ENCODE measurements at places on chromosomes 7 and 10.

- no peak for DNase-seq
Measured at GRCh38 chr7:233249-234035, 41.1 kb downstream of the FAM20C start.

DNA sequence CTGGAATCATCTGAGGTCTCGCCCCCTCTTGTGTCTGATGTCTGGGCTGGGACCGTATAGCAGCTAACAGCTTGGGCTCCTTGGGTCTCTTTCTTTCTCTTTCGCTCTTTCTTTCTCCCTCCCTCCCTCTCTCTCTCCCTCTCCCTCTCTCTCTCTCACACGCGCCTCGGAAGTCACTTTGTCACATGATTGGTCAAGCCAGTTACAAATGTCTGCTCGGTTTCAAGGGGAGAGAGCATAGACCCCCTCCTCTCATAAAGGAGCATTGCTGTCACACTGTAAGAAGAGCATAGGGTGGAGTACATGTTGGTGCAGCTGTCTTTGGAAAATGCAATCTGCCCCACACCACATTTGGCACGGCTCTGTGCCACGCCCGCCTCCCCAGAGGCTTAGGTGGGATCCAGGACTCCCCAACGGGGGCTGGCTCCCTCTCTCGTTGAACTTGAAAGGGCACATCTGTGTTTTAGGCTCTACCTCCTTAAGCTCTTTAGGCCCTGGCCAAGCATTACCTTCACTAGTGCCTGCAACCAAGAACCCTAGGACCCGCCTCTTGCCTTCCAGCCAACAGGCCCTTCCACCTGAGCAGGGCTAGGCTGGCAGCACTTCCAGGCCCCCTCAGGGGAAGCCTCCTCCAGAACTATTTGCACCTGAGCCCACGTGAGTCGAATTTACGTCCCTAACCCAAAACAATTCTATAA is 61.9 kb upstream of the CACUL1 start:
- no peak for DNase-seq

DNA sequence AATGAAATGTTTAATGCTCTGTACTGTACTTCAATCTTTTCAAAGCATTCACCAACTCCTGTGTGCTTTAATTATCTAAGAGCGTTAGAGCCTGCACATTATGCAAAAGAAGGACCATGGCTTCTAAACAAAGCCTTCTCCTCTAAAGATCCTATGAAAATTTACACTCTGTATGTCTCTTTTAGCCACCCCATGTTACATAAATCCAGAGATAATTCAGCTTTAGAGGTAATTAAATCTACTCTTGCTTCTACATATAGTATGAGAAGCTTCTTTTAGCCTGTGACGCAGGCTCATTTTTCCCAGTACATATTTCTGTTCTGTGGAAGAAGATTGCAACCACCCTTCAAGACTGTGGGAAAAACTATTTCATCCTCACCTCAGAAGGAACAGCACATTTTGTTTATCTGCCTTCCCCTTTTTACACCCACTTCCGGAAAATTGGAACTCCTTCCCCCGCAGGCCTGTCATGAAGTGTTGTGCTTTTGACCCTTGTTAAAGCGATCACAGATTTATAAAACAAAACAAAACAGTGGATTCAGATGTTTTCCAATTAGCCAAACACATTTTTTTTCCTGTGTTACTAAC is 8.1 kb upstream of the TAS2R16 start:
- DNase-seq = no peak

DNA sequence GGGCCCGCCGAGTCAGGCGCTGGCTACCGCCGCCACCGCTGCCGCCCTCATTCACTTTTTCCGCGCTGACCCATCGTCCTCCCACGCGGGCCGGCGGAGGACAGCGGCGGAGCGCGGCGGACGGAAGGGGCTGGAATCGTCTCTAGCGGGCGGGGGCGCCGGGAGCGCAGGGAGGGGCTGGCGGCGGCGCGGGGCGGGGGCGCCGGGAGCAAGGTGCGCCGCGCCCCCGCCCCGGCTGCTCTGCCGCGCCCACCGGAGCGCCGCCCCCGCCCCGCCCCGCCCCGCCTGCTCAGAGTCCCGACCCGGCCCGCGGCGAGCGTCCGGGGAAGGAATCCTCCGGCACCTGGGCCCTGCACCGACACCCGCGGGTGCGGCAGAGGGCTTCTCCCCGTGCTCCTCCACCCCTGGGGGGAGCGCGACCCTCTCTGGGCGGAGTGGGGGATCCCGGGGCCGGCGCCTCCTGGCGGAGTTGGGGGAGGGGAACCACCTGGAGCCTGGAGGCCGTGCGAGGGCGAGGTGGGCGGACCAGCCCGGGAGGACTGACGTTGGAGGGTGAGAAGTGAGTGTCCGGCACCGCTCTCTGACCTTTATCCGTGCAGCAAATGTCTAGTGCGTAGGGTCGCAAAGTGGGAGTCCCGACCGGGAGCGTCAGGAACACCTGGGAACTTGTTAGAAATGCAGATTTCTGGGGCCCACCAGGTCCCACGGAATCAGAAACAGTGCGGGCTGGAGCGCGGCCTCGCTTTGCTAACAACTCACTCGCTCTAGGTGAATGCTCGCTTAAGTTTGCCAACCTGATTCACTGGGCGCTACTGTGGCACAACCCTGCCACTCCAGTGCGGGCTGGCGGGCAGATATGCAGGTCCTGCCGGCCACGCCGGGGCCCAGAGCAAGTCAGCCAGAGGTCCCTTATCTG is at the start of gene COBL:
Gene COBL (minus strand): TSS at position 144 of the 916 bp plus-strand sequence. CDS start 176 bp downstream, outside the sequence.
- no peak for DNase-seq

GRCh38 chr7:14959339-14959738 is 56.8 kb upstream of the DGKB start:
- no peak for DNase-seq

DNA sequence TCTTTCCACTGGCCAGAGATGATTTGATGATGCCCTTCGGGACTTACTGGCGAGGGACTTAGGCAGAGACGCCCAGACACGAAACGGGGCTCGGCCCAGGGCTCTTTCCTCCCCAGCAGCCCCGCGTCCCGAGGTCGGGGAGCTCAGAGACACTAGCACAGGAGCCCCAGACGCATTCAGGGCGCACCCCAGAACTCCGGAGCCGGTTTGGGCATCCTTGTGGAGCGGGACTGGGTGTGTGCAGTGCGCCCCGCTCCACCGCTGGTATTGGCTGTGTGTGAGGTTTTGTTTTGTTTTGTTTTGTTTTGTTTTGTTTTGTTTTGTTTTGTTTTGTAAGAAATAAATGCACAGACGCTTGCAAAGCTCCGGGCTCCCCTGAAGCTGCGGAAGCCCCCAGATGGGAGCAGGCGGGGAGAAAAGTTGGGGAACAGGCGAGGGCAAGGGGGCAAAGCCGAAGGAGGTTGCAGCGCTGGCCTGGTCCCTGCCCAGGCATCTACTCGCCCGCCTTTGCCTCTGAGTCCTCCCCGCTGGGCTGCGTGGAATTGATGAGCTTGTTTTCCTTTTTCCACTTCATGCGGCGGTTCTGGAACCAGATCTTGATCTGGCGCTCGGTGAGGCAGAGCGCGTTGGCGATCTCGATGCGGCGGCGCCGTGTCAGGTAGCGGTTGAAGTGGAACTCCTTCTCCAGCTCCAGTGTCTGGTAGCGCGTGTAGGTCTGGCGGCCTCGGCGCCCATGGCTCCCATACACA is 1.9 kb upstream of the HOXA5 start:
- no peak for DNase-seq

- no peak for DNase-seq
Measured at GRCh38 chr10:12960941-12961340, 40.6 kb downstream of the CCDC3 start.

- DNase-seq = no peak
Measured at GRCh38 chr7:148698397-148699023, at the start of gene CUL1. Gene CUL1 (plus strand): TSS chr7:148698903. CDS start chr7:148730123, 31,220 bp downstream.

- no peak for DNase-seq
Measured at GRCh38 chr10:131653554-131654470, 247.0 kb upstream of the PPP2R2D start.
